ENCODE measurements at places on chromosomes 7 and 10. TPM values are rescaled to one million over a fixed set of nuclear protein-coding genes. Genes with fewer than 3 reads are reported as not detected.

DNA sequence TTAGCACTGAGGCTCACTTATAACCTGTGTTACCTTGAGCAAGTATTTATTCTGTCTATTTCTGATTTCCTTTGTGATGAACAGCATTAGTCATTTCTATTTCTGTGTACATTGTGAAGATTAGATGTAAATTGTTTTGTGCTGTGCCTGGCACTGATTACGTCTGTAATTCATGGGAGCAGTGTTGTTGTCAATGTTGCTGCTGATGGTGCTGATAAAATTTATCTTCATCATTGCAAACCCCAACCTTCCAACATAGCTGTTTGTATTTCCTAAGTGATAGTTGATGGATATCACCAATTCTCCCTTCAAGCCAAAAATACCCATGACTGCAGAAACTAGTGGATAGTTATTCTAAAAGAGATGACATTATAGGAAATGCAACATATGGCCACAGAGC is 400.5 kb upstream of the GRM3 start:
- no peak for DNase-seq

PDIA4 gene
- polyA plus RNA-seq: 119 TPM

DNA sequence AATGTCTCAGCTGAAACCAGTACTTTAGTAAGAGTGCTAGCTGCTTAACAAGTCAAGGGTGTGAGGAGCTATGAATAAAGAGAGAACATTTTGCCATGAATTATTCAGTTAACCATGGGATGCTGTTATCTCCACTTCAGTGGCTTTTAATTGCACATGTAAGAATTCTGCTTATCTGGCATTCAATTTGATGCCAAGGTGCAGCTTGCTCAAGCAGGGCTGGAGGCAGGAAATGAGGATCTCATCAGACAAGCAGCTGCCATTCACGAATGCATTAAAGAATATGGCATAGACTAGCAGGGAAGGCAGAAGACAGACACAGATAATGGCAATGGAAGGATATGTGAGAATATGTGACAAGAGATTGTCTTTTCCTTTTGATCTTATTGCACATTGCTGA is 697.8 kb downstream of the NRG3 start:
- DNase-seq: no peak

DNA sequence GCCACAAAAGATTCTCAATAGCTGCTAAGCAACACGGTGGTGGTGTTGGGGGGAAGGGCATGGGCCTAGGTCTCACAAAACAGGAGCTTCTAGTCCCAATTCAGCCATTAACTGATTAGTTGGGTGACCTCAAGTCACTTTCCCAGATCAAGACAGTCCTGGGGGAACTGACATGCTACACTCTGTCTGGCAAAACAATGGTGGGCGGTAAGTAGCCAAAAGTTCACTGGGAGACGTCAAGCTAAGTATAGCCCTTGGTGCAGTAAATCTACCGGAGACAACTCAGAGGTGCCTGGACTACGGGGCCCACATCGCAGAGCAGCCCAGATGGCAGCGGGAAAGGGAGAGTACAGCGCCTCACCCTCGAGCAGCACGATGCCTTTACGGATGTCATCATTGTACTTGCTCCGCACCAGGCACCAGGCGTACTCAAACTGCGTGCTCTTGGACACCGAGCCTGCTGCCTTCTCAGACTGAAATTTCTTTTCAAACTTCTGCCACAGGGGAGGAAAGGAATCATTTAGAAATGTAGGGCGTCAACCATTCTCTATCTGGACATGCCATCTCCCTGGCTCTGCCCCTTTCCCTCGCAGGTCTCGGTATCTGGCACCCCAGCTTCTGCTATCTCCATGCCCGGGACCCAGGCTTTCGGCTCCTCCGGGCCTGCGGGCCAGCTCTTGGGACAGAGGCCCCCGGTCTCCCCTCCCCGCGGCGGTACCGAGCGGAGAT is 1.1 kb downstream of the FIS1 start:
- DNase-seq: no peak

GRCh38 chr7:151631570-151631952 is 111.9 kb upstream of the RHEB start:
- no peak for DNase-seq

ODAD2 gene
- polyA plus RNA-seq: 0.67 TPM

DNA sequence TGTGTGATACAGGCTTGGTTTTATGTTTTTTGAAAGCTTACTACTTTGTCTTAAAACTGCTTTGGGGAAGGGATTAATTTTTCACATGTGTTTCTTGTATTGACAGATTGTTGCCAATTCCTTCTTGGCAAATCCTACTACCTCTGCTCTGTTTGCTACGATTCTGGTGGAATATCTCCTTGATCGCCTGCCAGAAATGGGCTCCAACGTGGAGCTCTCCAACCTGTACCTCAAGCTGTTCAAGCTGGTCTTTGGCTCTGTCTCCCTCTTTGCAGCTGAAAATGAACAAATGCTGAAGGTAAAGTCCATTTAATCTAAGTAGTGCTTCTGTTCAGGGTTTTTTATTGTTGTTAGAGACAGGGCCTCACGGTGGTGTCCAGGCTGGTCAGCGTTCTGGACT is 33.6 kb downstream of the TRRAP start:
- DNase-seq: no peak
